Ecto neural progenitor cell (in vitro differentiated cells): ENCODE measurements at places on chromosomes 16 and 17.
A peak's percentile ranks its signal among the peaks of the same experiment; 100 is the strongest.

GRCh38 chr16:50739031-50739430 lies 2.9 kb upstream of the CYLD start:
- no peak for DNase-seq

DNA sequence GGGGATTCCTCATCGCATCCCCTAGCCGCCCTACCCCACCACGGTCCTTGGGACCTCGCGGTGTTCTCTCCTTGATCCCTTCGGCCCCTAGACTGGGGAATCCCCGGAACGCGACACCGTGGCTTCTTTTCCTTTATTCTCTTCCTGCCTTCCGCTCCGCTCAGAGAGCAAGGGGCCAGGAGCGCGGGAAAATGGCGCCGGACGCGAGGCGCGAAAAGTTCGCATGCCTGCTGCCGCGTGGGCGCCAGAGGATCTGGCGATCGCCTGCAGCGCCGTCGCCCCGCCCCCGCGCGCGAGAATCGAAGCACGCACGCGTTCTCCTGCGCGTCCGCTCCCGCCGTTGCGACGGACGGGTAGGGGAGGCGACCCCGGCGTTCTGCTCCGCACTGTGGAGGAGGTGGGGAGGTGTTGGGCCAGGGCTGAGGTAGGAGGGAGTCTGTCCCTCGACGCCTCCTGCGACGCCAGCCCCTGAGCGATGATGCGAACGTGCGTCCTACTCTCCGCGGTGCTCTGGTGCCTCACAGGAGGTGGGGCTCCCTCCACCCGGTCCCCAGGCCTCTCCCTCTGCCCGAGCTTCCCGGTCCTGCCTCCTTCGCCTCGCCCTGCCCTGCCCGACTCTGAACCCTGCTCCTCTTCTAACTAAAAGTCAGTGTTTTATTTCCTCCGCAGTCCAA lies at the start of gene ZPBP2:
ZPBP2 (plus strand) TSS at position 323 of the 674 bp plus-strand sequence; CDS start at position 476, 153 bp downstream.
- DNase-seq: no peak

DNA sequence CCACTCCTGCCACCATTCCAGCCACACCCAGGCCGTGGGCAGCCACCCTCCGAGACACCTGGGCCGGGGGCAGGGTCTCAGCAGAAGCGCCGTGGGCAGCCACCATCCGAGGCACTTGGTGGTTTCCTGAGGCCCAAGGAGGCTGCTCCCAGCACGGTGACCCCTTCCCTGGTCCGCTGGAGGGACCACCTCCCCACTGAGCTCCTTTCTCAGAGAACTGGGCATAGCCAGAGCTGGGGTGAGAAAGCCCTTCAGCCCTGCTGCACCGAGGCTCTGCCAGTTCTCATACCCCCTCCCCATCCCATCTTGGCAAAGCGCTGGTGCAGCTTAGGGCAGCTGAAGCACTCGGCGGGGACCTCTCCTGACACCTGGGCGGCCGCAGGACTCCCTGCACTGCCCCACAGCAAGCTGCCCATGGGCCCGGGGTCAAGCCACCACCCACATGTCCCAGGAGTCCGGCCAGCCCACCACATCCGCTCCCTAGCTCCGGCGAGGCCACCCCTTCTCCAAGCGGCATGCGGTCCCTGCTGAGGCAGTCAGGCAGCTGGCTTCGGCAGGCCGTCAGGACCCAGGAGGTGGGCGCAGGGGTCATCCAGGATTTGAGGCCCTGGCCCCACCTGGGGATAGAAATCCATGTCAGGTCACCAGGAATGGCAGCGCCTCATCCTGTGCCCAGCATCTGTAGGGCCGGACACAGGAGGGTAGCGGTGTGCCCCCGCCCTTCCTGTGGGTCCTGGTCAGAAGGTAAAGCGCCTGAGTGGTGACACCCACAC lies 1.3 kb upstream of the CYBA start:
- no peak for DNase-seq

DNA sequence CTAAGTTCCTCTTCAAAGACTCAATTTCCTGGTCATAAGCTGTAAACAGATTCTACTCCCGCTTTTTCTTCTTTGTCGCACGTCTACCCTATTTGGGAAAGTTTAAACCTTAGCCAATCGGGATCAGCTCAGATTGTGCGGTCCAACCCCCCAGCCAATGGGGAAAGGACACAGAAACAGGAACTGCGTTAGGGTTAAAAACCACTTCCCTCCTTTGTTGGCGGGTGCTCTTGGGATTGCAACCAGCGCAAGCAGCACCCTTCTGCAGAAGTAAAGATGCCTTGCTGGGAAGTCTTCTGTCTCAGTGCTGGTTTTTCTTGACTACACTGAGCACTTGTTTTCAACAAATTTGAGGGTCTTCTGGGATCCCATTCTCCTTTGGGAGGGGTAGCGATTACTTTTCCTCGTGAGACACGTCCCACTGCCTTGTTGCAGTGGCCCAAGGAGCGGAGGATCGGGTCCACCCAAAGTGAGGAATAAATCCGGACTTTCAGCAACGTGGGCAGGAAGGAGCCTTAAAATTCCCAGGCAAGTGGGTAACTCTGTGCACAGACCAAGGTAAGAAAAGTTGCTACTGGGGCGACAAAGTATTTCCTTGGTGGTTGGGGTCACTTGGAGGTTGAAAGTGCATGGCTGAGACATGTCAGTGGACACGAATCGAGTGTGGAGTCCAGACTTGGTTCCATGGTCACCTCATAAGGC lies 1.0 kb upstream of the YPEL3 start:
- peak; percentile 85 for DNase-seq

DNA sequence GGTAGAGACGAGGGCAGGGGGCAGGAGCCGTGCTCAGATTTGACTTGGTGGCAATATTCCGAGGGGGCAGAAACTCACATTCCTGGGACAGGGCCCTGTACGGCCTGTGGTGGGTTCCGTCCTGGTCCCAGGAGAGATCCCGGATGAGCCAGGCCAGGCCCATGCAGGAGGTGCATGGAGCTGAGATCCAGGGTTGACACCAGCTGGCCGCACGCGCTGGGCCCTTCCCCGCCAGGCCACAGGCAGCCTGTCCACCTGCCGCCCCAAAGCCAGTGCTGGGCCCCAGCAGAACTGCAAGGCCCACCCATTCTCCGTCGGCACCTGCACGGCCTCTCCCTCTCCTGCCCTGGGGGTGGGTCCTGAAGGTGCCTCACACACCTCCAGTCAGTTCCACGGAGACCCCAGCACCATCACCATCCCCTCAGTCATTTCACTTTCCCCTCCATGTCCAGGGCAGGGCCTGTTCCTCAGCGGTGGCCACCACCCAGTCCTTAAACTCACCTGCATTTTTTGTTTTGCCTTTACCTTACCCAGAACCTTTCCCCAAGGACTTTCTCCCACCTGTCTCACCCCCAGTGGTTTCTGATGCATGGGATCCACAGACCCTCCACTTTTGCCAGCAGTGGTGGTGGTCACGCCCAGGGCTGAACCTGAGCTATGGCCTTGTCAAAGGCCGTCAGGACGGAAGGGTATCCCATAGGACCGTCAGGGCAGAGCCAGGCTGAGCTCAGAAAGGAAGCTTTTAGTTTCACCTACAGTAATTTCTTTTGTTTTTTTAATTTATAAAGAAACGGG lies 25.1 kb upstream of the CDH15 start:
- no peak for DNase-seq

GRCh38 chr16:19588661-19589060 lies 33.2 kb downstream of the VPS35L start:
- DNase-seq: no peak

DNA sequence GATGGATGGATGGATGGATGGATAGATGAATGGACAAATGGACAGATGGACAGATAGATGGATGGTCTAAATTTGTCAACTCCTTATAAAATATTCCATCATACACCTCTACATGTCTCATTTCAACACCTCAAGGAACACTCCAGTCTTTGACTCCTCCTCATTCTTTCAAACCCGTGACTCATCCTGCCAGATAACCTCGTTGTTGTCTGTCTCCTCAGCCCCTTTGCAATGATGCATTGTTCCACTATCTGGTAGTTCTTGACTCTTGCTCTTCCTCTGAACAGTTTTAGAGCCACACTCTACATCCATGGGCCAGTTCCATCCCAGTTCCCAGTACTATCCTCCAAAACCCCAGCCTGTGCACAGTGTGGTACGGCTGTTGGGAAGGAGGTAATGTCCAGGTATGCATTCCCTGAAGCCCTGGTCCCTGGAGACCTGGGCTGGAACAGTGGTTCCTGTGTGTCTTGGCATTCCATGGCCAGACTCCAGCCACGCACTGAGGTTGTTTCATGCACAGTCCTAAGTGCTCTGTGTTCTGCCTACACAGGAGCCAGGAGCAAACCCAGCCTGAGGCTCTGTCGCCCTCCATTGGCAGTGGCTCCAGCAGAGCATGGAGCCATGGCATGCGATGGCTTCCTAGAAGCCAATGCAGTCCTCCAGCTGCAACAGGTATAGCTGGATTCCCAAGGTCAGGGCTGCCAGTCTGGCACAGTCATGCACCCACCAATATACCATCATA lies 105.7 kb downstream of the C17orf67 start:
- no peak for DNase-seq

- DNase-seq: no peak
Measured at GRCh38 chr16:1771864-1772361, 570 bp upstream of the NME3 start.

DNA sequence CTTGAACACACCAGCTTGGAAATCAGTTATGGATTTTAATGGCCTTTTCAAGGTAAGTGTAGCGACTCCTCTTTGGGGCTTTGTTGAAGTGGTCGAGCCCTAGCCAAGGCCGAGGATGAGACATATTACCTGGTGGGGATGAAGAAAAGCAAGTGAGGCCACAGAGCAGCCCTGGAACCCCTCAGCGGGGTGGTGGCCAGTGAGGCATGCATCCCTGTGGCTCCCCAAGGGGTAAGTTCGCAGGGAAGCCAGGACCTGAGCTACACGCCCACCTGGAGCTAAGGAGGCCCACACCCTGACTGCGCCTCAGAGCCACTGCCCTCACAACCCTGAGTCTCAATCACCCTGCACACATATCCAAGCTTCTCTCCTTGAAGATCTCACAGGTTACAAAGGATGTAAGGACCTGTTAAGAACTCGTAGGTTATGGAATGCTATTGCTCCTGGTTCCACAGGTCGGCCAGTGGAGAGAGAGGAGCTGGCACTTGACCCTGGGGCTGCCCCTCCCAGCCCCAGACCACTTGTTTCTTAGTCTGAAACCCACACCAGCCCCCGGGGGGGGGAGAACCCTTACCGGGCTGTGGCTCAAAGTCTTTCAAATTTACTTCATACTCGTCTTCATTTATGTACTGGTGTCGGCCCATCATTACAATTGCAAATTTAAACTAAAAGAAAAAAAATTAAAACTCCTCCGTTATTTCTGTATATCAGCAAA lies 12.0 kb downstream of the LITAFD start:
- DNase-seq: no peak

DNA sequence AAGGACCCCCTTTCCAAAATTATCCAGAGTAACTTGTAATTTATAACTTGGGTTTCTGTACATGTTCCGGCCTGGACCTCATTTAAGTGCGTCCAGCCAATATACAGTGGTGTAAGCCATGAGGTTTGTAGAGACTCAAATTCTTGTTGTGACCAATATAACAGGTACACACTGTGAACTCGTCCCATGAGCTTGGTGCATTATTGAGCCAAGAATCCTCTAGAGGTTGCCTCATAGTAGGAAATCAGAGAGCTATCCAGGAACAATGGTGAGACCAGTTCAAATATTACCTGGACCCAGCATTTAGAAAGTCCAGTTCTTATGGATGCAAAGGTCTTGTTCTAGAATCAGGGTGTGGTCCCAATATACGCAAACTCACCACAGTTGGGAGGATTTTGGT lies 138.2 kb downstream of the NPIPB5 start:
- DNase-seq: no peak

DNA sequence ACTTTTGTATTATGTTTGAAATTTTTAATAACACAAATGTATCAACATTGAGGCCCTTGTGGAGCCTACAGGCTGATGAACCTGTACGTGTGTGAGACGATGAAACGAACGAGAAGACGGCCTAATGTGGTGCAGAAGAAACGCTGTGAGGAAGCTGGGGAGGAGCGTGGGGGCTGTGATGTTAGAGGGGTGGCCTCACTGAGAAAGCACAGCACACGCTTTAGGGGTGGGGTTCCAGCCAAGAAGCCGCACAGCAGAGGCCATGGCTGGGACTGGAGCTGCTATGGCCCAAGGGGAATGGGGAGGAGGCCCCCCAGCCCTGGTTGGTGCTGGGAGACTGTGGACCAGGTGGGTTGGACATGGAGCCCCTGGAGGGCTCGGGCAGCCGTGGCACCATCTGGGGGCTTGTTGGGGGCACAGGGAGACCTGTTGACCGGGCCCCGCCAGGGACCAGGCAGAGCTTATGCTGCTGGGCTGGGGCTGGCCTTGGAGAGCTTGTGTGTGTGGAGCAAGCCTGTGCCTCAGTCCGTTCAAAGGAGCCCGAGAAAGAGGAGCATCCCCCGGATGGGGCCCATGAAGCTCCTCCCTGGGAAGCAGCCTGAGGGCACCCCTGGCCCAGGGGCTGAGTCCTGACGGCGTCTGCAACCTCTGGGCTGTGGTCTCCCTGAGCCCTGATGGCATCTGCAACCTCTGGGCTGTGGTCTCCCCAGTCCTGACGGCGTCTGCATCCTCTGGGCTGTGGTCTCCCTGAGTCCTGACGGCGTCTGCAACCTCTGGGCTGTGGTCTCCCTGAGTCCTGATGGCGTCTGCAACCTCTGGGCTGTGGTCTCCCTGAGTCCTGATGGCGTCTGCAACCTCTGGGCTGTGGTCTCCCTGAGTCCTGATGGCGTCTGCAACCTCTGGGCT lies 44.7 kb downstream of the METRNL start:
- no peak for DNase-seq

DNA sequence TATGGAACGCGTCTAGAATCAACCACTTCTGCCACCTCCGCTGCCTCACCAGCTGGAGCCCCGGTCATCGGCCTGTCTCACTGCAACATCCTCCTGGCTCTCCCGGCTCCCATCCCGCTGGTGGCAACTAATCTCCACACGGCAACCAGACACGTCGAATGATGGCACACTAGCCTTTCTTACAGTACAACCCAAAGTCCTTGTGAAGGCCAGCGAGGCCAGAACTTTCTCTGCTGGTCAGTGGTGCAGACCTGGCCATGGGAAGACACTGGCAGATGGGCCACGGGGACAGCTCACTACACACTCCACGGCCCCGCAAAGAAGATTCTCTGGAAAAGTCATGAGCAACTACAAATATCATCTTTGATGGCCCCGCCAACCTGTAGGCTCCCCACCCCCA lies 117.6 kb downstream of the RMI2 start:
- DNase-seq: no peak

DNA sequence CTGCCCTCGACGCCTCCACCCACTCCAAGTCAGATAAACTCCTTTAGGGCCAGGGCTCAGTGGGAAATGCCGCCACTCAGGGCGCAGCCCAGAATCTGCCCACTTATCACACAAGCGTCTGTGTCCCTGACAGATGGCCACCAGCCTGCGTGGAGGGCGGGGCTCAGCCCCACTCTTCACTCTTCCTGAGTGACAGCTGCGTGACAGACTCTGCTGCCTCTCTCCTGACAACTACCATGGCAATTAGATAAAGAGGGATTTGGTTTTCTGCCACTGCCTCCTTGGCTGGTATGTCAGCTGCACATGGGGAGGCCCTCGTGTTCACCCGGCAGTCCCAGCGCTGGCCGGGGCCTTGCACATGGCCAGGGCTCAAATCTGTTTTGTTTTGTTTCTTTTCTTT lies 96.2 kb downstream of the RTN4RL1 start:
- peak; percentile 57 for DNase-seq

GRCh38 chr17:7560172-7561027 lies 1.3 kb upstream of the SENP3 start:
- peak; percentile 89 for DNase-seq
